BJ (cell line): ENCODE measurements at places on chromosomes 2 and 18.

- peak; percentile 31 for DNase-seq
Measured at GRCh38 chr2:150188177-150188576, 299.3 kb downstream of the RND3 start.

DNA sequence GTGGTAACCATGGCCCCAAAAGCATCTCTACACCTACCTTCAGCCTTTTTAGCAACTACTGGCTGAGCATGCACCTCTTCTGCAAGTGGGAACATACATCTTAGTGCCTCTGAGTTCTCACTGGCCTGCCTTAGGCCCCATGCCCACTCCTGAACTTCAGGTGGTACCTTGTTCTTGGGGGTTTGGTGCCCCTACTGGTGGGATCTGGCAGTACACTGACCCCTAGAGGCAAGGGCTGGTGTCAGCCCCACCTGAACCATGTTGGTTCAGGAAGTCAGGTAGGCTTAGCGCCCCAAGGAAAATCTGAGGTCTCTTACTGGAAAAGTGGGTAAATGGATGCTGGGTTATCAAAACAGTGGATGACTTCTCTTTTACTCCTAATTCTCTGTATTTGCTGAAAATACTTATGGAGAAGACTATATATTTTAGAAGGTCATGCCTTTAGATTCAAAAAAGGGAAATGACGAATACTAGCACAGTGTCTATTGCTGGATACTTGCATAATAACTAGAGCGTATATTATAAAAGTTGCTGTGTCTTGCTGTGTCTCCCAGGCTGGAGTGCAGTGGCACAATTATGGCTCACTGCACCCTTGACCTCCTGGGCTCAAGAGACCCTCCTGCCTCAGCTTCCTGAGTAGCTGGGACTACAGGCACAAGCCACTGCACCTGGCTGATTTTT is 84.6 kb downstream of the RAB31 start:
- no peak for DNase-seq

- DNase-seq = no peak
Measured at GRCh38 chr18:46423226-46423805, 233.7 kb downstream of the LOXHD1 start.

- DNase-seq = peak; percentile 36
Measured at GRCh38 chr2:1632002-1632348, 112.3 kb downstream of the PXDN start.

DNA sequence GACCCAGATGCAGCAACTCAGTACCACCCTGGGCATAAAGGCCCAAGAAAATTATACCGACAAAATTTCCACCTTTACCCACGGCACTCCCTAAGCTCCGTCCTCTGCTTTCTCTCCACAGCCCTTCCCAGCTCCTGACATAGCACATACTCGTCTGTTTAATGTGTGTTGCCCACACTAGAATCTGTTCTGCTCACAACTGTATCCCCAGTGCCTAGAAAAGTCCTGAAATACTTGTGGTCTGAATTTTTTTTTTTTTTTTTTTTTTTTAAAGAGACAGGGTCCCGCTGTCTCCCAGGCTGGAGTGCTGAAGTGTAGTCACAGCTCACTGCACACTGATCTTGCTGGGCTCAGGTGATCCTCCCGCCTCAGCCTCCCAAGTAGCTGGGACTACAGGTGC is 62.3 kb downstream of the ADCY3 start:
- no peak for DNase-seq
